ENCODE measurements at places on chromosomes 13 and 19.

DNA sequence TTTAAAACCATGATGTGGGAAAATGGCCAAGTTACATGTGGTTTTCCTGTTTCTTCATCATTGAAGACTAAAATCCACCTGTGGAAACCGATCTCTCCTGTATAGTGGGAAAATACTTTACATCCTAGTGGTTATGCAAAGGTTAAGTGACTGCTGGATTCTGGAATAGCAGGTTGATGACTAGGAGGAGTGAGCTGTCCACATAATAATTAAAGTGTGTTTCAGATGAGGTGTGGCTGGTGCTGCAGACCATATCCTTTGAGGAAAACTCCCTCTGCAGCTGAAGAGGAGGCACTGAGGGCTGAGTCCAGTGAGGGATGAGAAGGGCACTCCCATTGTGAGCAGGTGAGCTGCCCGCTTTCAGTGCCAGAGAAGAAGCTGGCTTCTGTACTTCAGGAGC lies 43.2 kb downstream of the DCLK1 start:
- no peak for DNase-seq

DNA sequence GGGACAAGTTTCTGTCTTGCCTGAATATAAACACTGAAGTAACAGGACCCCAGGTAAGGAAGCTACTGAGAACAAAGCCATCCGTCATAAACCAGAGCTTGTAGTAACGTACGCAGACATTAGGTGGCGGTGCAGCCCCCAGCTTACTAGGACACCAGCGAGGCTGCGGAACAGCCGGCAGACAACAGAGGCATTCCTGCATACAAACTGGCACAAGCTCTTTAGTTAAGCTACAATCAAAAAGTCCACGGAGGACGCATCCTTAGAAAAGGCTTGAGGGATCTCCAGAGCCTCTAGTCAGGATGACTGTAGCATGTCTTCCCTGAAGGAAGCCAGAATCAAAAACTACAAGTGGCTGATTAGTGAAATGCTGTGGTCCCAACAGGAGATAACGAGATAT lies 26.2 kb downstream of the ZNF160 start:
- DNase-seq: peak; percentile 18

- DNase-seq: peak; percentile 35
Observed at GRCh38 chr13:50140153-50140552, 124.9 kb downstream of the KCNRG start.

DNA sequence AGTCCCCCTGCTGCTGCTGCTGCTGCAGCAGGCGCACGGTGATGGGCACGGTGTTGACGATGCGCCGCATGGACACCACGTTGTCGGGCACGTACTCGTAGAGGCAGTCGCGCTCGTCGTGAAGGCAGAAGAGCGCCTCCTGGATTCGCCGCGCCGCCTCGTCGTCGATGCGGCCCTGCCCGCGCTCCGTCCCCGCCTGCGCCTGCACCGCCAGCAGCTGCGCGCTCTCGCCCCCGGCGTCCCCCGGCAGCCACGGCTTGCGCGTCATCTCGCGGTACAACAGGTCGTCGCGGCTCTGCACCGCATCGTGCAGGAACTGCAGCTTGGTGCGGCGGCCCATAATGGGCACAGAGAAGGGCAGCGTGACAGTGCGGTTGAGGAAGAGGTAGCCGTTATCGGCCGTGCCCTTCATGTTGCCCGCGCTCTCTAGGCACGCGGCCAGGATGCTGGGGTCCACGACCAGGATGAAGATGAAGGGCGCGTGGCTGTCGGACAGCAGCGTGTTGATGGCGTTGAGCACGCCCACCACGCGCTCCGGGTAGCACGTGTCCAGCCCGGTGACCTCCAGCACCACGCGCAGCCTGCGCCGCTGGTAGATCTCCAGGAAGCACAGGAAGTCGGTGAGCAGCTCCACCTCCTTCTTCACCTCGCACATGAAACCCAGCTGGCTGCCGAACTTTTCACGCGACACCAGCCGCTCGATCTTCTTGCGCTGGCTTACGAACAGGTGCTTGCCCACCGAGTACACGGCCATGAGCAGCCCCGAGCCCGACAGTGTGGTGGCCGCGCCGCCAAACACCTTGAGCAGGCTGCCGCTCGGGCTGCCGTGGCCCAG lies 8.1 kb downstream of the NKPD1 start:
- no peak for DNase-seq

GRCh38 chr19:13104360-13104847 lies 1.7 kb upstream of the LYL1 start:
- DNase-seq: peak; percentile 25

GRCh38 chr19:1042689-1043511 lies 3.0 kb downstream of the ABCA7 start:
- no peak for DNase-seq

DNA sequence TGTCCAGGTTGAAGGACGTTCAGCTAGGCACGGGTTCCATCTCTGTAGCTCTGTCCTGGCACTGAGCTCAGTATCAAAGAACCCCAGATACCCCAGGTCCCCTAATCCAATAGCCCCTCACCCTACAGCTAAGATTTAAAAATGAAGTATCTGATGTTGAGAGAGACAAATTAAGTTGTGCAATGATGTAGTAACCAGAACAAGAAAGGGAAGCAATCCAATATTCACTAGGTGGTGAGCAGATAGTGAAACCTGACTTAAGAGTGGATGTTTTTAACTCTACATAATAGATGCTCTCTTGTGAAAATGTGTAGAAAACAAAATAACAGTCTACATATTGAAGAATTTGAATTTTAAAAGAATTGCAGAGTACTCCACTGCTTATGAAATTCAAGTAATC lies 1.8 kb downstream of the ACOD1 start:
- no peak for DNase-seq

GRCh38 chr19:33804021-33804799 lies 7.5 kb downstream of the KCTD15 start:
- DNase-seq: no peak

- DNase-seq: peak; percentile 36
Observed at GRCh38 chr19:35247526-35248309, 1.1 kb upstream of the LSR start.

GRCh38 chr19:19571071-19571786 lies 33.2 kb downstream of the CILP2 start:
- no peak for DNase-seq

GRCh38 chr19:48636859-48637448 lies at the start of gene DBP:
Gene DBP, minus strand, starts transcription at chr19:48637379. Its CDS starts 385 bp downstream, at chr19:48636994.
- peak; percentile 58 for DNase-seq

DNA sequence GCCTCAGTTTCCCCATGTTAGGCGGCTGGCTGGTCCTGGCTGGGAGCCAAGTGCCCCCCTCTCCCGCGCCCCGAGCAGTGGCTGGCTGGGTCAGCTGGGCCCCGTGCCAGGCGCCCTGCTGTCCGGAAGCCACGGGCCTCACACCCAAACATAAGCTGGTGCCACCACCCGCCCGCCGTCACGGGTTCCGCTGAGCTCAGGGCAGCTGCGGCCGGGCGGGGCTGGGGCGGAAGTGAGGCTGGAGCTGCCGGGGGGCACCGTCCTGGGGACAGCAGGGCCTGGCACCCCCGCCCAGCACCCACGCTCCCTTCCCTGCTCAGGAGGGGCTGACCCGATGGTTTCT lies 19.3 kb downstream of the HCN2 start:
- peak; percentile 28 for DNase-seq

Data from inflammatory macrophage treated with lipopolysaccharide for 1 hour (primary cell).